Effector CD4-positive, alpha-beta T cell (primary cell): ENCODE measurements at places on chromosomes 1 and 21.

DNA sequence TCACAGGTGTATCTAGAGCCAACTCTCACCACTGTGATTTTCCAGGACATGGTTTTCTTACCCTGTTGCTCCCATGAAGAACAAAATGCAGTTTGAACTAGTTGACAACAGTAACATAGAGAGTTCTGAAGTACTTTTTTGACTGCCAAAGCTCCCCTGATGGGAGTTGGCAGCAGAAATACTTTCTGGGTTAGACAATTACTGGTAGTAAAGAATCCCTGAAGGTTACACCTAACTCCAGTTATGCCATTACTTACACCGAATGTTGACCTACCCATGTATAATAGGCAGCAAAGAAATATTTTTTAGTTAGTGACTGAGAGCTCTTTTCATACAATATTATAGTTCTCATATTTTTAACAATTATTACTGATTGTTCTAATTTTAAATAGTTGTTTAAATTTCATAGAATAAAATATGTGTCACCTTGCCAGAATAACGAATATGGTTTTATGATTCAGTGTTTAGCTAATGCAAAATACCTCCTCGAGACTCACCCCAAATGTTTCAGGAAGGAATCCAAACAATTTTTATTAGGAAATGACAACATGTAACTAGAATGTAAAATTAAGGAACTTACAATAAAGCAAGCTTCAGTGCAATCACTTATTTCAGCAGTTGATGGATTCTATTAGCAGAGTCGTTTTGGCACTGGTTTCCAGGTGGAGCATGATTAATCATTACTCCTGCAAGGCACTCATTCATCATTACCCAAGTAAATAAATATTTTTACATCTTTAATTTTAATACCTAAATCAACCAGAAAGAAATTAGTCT, 237.6 kb downstream of the MRPL39 start:
- no peak for DNase-seq

- no peak for DNase-seq
These were observed 264.8 kb downstream of the CAMTA1 start for GRCh38 chr1:7049913-7050625.

DNA sequence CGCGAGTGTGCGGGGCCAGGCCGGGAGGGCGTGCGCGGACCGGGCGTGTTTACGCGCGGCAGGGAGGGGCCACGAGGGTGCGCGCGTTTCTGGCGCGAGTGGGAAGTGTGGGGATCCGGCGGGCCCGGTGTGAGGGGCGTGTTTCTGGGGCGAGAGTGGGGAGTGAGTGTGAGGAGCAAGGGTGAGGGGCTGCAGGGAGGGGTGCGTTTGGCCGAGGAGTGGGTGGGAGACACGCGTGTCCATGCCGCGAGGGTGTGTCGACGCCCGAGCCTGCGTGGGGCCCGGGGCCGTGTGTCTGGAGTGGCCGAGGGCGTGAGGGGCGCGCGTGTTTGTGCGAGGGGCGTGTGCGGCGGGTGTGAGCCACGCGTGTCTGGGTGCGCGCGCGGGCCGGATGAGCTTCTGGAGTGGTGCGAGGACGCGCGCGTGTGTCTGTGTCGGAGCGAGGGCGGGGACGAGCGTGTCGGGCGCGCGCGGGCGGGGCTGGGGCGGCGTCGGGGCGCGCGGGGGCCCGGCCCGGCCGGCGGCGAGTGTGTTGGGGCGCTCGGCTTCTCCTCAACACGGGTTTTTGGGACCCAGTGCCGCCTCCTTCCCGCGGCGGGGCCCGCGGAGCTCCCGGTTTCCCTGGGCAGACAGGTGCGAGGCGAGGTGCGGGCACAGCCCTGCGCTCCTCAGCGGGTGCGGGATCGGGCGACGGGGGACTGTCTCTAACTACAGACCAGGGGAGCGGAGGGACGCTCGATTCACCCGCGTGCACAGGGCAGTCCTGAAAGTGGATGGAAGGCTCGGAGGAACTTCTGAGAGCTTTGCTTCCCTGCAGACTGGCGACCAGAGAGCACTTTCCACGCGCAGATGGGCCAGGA, 65.8 kb upstream of the VAMP3 start:
- DNase-seq, result no peak

GRCh38 chr1:157137046-157137407, 1.2 kb downstream of the ETV3 start:
- no peak for DNase-seq

DNA sequence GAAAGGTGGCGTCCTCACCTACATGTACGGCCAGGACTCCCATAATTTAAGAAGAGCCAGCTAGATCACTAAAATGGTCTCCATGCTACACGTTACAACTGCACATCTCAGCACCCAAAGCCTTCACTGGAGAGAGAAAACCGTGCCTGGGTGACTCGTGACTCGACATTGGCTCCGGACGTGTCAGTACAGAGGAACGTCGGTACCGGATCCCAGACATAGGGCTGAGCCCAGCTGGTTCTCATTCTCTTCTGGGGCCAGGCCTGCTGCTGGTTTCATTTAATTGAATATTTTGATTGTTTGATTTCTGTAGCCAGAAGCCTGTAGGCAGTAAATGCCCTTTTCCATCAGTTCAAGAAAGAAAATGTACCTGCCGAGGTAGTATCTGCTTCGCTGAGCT, 93.1 kb downstream of the HHIPL2 start:
- no peak for DNase-seq

DNA sequence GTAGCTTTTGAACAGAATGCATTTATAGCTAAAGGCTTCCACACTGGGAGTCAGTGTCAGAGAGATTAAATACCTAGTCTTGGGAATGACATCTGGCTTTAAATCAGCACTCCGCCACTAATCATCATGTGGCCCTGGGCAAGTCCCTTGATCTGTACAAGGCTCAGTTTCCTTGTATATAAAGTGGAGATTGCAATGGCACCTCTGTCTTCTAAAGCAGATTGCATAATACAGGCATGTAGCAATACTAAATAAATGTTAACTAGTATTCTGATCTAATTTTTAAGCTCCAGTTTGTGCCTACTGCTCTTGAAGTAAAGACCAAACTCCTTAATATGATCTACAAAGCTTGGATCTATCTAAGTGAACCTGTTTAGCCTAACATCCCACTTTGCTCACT, 249.4 kb downstream of the PLPP3 start:
- no peak for DNase-seq

DNA sequence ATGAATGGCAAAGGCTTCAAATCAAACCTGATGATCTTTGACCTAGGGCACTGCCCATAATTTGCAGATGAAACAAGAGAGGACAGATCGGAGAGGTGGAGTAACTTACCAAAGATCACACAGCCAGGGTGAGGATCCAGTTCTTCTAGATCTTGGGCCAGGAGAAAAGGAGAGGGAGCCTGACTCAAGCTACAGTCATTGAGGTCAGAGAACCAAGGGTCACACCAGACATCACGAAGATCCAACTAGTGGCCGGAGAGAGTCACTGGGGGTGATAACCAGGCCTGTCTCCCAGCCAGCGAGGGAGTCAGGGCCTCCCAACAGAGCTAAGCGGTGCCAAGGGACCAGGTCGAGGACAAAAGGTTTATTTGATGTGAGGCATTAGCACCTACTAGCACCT, 115.0 kb downstream of the RIPK4 start:
- DNase-seq, result no peak

GRCh38 chr21:46368533-46369285, 44.8 kb downstream of the PCNT start:
- no peak for DNase-seq

DNA sequence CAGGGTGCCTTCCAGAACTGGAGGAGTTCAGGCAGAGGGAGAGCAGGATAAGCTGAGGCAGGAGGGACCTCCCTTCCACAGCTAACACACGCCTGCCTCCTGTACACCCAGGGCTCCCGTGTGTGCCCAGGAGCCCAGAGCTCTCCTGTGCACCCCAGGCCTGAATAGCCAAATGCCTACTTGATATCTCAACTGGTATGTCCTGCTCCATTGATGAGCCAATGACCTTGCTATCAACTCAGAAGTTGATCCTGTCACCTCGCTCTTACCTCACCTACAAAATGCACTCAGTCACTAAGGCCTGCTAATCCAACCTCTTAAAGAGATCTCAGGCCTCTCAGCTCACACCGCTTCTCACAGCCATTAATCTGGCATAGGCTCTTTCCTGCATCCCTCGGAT, 7.1 kb downstream of the ECHDC2 start:
- DNase-seq, result no peak

GRCh38 chr1:23748016-23748415, 4.7 kb downstream of the ELOA start:
- DNase-seq, result no peak

- DNase-seq, result no peak
These were observed 85.6 kb downstream of the HMCN1 start for GRCh38 chr1:185819798-185820197.

DNA sequence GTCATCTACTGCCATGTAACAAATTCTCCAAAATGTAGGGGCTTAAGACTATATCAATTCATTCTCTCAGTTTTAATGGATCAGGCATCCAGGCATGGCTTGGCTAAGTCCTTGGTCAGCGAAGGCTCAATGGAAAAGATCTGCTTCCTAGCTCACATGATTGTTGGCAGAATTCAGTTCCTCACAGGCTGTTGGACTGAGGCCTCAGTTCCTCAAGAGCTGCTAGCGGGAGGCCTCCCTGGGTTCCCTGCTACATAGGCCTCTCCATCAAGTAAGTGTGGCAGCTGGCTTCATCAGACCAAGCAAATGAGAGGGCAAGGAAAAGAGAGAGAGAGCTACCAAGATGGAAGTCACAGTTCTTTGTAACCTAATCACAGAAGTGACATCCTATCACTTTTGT, 19.6 kb upstream of the EYA3 start:
- DNase-seq, result no peak

DNA sequence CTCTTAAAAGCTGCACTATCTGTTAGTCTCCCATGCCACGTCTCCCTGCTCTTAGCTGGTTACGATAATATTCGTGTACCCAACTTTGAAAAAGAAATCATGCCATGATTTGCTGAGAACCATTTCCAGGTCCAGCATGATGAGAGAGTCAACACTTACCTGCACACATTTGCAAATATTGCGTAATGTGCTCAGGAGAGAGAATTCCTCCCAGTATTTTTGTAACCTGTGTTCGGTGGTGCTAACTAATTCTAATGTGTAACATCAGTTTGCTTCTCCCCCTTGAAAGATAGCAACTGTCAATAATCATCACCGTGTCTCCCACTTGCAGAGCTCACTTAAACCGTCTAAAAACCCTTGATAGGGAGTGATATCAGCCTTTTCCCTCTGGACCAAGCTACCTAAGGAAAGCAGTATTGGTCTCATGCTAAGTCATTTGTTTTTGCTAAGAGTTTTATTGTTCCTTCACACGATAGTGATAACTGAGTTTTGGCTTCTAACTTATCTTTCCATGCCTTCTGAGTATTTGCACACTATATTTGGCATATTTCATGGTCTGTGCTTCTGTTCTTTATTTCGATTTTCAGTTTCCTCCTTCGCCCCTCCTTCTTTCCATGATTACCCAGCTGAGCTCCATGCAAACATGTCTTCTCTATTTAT, 61.1 kb upstream of the IRF2BP2 start:
- no peak for DNase-seq

DNA sequence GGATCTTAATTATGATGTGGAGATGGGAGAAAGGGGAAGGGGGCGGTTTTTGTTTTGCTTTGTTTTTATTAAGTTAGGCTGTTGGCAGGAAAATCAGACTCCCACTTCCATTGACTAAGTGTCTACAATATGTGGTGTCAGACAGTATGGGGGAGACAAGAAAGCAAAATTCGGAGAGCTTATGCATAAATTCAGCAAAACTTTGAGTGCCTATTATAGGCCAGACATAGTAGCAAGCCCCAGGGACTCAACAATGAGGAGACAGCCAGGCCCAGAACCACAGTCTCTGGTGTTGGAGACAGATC, 835 bp upstream of the TSPAN2 start:
- DNase-seq, result no peak

- no peak for DNase-seq
These were observed 2.3 kb upstream of the USH2A start for GRCh38 chr1:216425577-216425976.

DNA sequence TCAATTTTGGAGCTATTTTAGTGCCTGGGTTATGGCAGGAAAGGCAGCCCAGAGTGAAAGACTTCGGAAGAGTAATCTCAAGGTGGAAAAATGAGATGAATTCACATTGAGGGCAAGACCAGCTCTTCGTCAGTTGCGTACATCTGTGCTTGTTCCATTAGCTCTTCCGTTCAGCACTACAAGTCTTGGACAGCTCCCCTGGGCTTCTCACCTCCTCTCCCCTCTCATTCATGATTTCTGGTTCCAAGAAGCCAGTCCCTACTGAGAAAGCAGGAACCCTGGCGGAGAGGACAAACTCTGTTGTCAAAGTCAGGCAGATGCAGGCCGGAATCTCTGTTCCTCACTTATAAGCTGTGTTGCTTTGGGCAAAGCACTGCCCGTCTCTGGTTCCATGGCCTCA, 76.5 kb downstream of the ACTL8 start:
- no peak for DNase-seq

- no peak for DNase-seq
These were observed 3.6 kb downstream of the KIF2C start for GRCh38 chr1:44743211-44743610.

DNA sequence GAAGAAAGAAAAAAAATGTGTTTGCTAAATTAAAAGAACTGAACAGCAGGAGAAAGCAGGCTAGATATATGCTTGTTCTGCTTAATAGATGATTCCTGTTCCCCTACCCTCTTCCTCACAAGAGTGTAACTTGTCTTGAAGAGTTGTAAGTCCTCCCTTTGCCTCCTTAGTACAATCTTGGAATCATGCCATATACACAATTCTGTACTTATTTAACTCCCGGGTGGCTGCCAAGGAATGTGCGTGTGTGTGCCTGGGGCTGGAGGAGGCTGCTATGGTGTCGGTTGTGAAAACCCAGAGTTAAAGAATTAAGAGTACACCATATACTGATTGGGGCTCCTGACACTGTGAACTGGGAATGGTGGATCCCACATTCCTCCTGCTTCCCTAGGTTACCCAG, 194.2 kb downstream of the SIPA1L2 start:
- no peak for DNase-seq

- DNase-seq, result no peak
These were observed 235.0 kb upstream of the NFIA start for GRCh38 chr1:60847391-60847790.

DNA sequence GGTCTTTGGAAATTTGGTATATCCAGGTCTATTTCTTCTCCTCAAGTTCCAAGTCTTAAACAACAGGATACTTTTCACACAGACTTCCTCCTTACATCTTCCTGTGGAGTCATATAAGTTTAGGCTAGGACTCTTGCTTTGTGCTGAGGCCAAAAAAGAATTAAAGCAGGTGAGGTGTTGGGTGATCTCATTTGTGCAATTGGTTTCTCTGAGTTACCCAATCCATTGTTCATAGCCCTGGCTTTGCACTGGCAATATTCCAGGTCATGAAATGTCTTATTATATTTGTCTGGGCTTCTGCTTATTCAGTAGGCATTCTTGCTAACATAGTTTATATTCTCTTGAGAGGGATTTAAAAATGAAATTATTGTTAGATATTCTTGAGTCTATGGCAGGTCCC, 14.1 kb upstream of the KIAA0040 start:
- no peak for DNase-seq

GRCh38 chr1:178566187-178566586, 53.3 kb downstream of the TEX35 start:
- DNase-seq, result no peak

DNA sequence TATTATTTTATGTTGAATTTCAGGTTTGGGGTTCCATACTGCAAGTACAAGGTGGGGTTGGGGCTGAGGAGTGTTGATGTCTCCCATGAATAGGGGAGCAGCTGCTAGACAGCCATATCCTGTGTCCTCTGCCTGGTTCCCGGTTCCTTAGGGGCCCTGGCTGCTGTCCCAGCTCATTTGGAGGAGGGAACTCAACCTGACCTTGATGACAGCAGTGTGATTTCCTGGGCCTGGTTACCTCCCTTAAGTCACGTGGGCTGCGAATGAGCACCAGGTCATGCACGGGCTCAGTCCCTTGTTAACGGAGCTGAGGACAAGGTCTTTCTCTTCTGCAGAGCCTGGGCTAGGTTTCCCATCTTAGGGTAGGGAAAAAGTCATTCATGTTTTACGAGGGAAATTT, 85.1 kb downstream of the MTR start:
- DNase-seq, result no peak
